Activated gamma-delta T cell treated with Interleukin-2 at 50 U/mL for 16 hours (primary cell): ENCODE measurements at places on chromosomes 12 and 14.
A peak's percentile ranks its signal among the peaks of the same experiment; 100 is the strongest.

DNA sequence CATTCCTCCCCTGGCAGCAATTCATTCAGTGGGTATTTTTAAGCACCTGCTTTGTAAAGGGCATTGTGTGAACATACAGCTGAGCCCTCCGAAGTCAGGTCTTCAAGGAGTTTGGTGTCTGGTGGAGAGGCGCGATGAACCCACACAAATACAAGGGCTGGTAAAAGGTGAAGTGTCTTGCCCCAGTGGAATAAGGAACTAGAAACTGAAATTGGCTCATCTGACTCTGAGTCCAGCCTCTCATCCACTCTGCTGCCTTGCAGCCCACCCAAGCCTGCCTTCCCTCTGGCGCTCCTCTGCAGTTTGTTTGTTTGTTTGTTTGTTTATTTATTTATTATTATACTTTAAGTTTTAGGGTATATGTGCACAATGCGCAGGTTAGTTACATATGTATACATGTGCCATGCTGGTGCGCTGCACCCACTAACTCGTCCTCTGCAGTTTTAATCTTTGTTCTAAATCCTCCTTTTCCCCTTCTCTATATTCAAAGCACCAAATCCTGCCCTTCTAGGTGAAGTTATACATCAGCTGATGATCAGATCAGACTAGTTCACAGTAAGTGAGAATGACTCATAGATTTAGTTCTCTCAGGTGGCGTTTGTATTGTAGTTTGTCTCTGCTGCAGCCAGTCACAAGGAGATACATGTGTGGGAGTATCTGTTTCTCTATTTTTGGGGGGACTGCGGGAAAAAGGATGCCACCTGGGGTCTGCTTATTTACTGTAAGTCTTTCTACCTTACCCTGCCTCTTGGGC, 394.5 kb downstream of the APAF1 start:
- DNase-seq, result no peak

DNA sequence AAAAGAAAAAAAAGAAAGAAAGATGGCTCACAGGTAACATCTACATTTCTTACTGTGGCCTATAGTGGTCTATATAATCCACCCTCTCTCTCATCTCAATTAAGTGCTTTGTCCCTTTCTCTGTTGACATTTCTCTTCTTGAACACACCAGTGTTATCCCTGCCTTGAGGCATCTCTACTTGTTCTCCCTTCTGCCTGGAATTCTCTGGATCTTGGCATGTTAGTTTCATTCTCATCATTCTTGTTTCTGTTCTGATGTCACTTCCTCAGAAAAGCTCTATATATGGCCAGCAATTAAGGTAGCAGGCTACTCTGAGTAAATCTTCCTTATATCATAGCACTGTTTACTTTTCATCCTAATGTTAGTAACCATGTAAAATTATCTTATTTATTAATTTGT, 155.7 kb upstream of the PDZRN4 start:
- DNase-seq, result no peak

- no peak for DNase-seq
Measured at GRCh38 chr12:95349291-95349690, 124.7 kb upstream of the METAP2 start.

- DNase-seq, result no peak
Measured at GRCh38 chr14:24207625-24208024, 2.1 kb downstream of the TSSK4 start.

GRCh38 chr14:81062816-81063215, 107.4 kb downstream of the TSHR start:
- DNase-seq, result peak; percentile 4
